ENCODE measurements at places on chromosomes 2 and 18. TPM values are rescaled to one million over a fixed set of nuclear protein-coding genes. Genes with fewer than 3 reads are reported as not detected.

DNA sequence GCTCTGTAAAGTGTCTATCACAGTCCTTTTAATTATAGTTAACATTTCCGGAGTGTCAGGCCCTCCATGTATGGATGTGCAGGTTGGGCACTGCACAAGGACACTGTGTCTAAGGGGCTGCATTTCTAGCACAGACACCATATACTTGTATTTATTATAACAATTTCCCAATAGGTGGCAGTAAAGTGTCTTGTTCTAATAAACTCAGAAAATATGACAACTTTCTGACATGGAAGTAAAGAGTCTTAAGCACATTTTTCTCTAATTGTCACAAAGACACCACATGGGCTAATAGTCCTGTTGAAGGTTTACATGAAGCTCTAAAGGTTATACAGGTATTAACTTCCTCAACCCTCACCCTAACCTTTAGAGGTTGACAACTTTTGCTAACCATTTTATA lies 156.6 kb downstream of the DYSF start:
- H3K27ac ChIP-seq, result no peak overlapping the region
- no peaks in the 10 kb centered on the region for H3K36me3 ChIP-seq
- H3K27me3 ChIP-seq, result peaks cover 2% of the 10 kb centered on the region
- H3K4me3 ChIP-seq, result no peak overlapping the region
- peaks cover 2% of the 10 kb centered on the region for H3K4me1 ChIP-seq
- no peak for DNase-seq

- no peak overlapping the region for H3K27ac ChIP-seq
- H3K4me1 ChIP-seq, result peaks cover 3% of the 10 kb centered on the region
- no peaks in the 10 kb centered on the region for H3K27me3 ChIP-seq
- no peak overlapping the region for H3K4me3 ChIP-seq
- DNase-seq, result no peak
These were observed 28.4 kb upstream of the SUCLG1 start for GRCh38 chr2:84487298-84487996.

Gene ARL4C
- 27.2 TPM for total RNA-seq

GRCh38 chr2:56318147-56318546 lies 134.4 kb downstream of the CCDC85A start:
- no peaks in the 10 kb centered on the region for H3K27me3 ChIP-seq
- H3K4me3 ChIP-seq, result no peak overlapping the region
- no peak overlapping the region for H3K27ac ChIP-seq

DNA sequence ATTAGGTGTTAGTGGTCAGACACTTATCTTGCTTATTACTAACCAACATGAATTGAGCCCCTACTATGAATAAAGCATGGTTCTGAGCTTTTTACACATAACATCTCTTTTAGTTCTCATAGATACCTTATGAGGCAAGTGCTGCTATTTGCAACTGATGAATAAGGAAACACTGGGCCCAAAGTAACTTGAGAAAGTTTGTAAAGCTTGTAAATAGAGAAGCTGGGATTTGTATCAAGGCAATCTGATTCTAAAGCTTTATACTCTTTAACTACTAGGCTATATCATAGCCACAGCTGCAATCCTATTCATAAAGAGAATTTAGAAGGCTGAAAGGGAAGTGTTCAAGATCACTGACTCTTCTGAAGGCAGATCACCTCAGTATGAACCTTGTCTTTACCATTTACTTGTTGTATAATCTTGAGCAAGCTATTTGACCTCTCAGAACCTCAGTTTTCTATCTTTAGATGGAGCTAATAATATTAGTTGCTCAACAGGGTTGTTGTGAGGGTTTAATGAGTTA lies 60.4 kb downstream of the ABCB11 start:
- H3K27me3 ChIP-seq, result no peaks in the 10 kb centered on the region
- no peak for DNase-seq
- H3K27ac ChIP-seq, result no peak overlapping the region
- H3K4me3 ChIP-seq, result no peak overlapping the region
- H3K4me1 ChIP-seq, result peaks cover 6% of the 10 kb centered on the region

- DNase-seq, result no peak
- no peaks in the 10 kb centered on the region for H3K27me3 ChIP-seq
- peaks cover 46% of the 10 kb centered on the region for H3K4me1 ChIP-seq
These were observed 1.6 kb downstream of the PPM1B start for GRCh38 chr2:44170311-44170717.

DNA sequence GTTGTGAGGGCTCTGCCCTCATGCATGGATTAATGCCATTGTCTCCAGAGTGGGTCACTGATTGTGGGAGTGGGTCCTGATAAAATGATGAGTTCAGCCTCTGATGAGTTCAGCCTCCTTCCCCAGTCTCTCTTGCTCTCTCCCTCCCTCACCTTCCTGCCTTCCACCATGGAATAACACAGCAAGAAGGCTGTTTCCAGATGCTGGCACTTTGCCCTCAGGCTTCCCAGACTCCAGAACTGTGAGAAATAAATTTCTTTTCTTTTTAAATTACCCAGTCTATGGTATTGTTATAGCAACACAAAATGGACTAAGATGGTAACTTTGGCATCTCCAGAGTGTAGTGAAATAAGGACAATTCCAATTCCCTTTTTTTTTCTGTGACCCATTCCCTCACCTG lies 47.1 kb upstream of the MAP4K3 start:
- H3K27me3 ChIP-seq, result peaks cover 6% of the 10 kb centered on the region
- no peak overlapping the region for H3K4me3 ChIP-seq
- no peak overlapping the region for H3K27ac ChIP-seq
- DNase-seq, result no peak
- H3K36me3 ChIP-seq, result no peaks in the 10 kb centered on the region

GRCh38 chr2:235860871-235861270 lies 307.3 kb downstream of the GBX2 start:
- H3K36me3 ChIP-seq, result no peaks in the 10 kb centered on the region
- peaks cover 7% of the 10 kb centered on the region for H3K27me3 ChIP-seq
- no peak overlapping the region for H3K27ac ChIP-seq

- H3K27ac ChIP-seq, result no peak overlapping the region
- peaks cover 4% of the 10 kb centered on the region for H3K4me1 ChIP-seq
- no peaks in the 10 kb centered on the region for H3K27me3 ChIP-seq
These were observed 22.7 kb upstream of the ZBTB14 start for GRCh38 chr18:5318061-5318700.

- H3K27me3 ChIP-seq, result no peaks in the 10 kb centered on the region
- H3K36me3 ChIP-seq, result peaks cover 35% of the 10 kb centered on the region
- DNase-seq, result no peak
- H3K27ac ChIP-seq, result no peak overlapping the region
These were observed 31.0 kb downstream of the CFAP36 start for GRCh38 chr2:55550368-55551102.

Gene NYAP2
- total RNA-seq, result not detected

Gene PFN4
- 0.30 TPM for total RNA-seq

DNA sequence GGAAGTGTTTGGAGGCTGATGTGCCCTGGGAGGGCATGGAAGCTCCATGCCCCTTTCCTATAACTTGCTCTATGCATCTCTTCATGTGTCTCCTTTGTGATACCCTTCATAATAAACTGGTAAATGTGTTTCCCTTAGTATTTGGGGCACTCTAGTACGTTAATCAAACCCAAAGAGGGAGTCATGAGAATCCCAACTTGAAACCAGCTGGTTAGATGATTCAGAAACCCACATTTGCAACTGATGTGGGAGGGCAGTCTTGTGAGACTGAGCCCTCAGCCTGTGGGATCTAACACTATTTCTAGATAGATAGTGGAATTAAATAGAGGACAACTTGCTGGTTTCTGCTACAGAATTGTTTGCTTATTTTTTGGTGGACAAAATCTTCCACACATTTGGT lies 20.3 kb downstream of the ANKRD30B start:
- no peak overlapping the region for H3K27ac ChIP-seq
- DNase-seq, result no peak
- H3K36me3 ChIP-seq, result no peaks in the 10 kb centered on the region
- H3K27me3 ChIP-seq, result no peaks in the 10 kb centered on the region

Gene RGPD4
- total RNA-seq, result 0.14 TPM

DNA sequence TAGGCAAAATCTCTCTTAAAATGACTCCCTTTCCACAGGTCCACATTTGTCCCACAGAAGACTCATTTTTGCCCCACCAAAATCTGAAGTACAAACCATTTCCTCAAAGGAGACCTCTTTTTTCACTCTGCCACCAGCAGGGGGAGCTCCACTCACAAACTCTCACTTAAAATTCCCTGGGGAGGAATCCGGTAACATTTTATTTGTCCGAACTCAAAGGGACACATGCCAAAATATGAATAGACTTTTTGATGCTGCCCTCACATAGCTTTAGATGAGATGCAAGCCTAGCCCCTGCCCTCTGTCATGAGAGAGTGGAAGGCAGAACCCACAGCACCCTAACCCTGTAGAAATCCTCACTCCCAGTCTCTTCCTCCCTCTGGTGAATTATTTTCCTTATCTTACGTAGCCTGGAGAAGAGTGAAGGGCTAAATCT lies 57.1 kb downstream of the RMDN2 start:
- no peak overlapping the region for H3K4me3 ChIP-seq
- H3K4me1 ChIP-seq, result peaks cover 4% of the 10 kb centered on the region
- DNase-seq, result peak; percentile 74
- no peak overlapping the region for H3K27ac ChIP-seq
- no peaks in the 10 kb centered on the region for H3K36me3 ChIP-seq
- peaks cover 3% of the 10 kb centered on the region for H3K27me3 ChIP-seq

DNA sequence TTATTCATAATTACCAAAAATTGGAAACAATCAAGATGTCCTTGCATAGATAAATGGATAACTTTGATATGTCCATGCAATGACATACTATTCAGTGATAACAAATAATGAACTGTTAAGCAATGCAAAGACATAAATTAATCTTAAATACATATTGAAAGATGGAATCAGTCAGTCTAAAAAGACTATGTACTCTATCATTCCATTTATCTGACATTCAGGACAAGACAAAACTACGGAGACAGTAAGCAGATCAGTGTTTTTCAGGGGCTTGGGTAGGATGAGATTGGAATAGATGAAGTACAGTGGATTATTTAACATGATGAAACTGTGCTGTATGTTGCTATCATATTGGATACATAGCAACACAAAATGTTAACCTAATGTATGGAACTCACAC lies 21.3 kb upstream of the ZNF804A start:
- H3K4me3 ChIP-seq, result no peak overlapping the region
- DNase-seq, result no peak
- H3K36me3 ChIP-seq, result no peaks in the 10 kb centered on the region
- H3K27ac ChIP-seq, result no peak overlapping the region
- no peaks in the 10 kb centered on the region for H3K4me1 ChIP-seq
- H3K27me3 ChIP-seq, result no peaks in the 10 kb centered on the region

DNA sequence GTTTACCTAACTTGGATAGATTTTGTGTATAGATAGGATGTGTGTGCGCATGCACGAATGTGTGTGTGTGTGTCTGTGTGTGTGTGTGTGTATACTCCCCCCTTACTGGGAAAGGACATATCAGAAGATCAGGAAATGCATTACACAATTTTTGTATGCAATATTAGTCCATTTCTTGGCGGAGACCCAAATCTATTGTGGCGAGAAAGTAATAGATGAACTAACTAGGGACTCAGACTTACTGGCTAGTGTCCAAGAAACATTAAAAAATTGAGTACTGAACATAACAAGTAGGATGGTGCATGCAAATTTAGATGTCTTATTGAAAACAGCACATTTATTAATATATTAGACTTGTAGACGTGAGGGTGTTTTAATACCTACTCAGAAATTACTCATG lies 1036.5 kb upstream of the FANCL start:
- no peaks in the 10 kb centered on the region for H3K36me3 ChIP-seq
- no peaks in the 10 kb centered on the region for H3K4me1 ChIP-seq
- no peak overlapping the region for H3K4me3 ChIP-seq
- no peaks in the 10 kb centered on the region for H3K27me3 ChIP-seq

- H3K27me3 ChIP-seq, result no peaks in the 10 kb centered on the region
- peaks cover 10% of the 10 kb centered on the region for H3K4me1 ChIP-seq
- DNase-seq, result no peak
- H3K4me3 ChIP-seq, result no peak overlapping the region
These were observed 400.6 kb upstream of the ID2 start for GRCh38 chr2:8281234-8281633.

Gene REG1B
- not detected for total RNA-seq

Measured in activated CD4-positive, alpha-beta T cell treated with anti-CD3 and anti-CD28 coated beads for 36 hours (primary cell).